ENCODE measurements at places on chromosomes 3 and 15. TPM values are rescaled to one million over a fixed set of nuclear protein-coding genes. Genes with fewer than 3 reads are reported as not detected.

The ACP3 gene
- 0.17 TPM for total RNA-seq

The GOLGA8N gene
- total RNA-seq = 0.57 TPM

DNA sequence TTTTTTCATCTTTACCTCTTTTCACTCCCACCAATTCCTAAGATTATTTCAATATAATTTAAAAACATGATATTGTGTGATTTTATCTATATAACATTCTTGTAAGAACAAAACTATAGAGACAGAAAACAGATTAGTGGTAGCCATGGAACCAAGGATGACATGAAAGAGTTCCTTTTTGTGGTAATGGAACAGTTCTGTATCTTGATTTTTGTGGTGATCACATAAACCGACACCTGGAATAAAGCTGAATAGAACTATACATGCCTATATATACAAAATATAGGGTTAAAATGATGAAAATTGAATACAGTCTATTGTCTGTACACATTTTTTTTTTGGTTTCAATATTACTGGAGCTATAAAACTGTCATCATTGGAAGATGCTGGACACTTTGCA, 945.4 kb downstream of the SI start:
- H3K27me3 ChIP-seq = no peaks in the 10 kb centered on the region
- DNase-seq = no peak
- H3K27ac ChIP-seq = no peak overlapping the region
- H3K4me1 ChIP-seq = no peaks in the 10 kb centered on the region

- no peaks in the 10 kb centered on the region for H3K4me1 ChIP-seq
- no peaks in the 10 kb centered on the region for H3K36me3 ChIP-seq
- H3K27me3 ChIP-seq = no peaks in the 10 kb centered on the region
- no peak for DNase-seq
- H3K27ac ChIP-seq = no peak overlapping the region
- no peak overlapping the region for H3K4me3 ChIP-seq
These were observed 17.0 kb upstream of the PPM1L start for GRCh38 chr3:160739079-160739478.

DNA sequence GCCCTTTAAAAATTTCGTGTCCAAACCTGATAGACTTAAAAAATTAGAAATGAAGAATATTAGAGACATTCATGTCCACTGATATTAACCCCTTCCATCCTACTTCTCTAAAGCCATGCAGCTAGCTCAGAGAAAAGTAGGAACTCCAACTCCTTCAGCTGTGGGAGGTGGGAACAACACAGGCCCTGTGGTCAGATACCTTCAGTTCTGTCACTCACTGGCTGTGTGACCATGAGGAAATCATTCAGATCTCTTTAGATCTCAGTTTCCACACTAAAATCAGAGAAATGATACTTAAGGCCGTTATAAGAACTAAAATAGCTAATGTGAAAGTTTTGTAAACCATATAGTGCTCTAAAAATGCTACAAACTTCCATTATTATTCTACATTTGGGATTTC, 209.8 kb downstream of the TNIK start:
- no peak overlapping the region for H3K4me3 ChIP-seq
- H3K27ac ChIP-seq = no peak overlapping the region
- no peaks in the 10 kb centered on the region for H3K36me3 ChIP-seq
- no peaks in the 10 kb centered on the region for H3K27me3 ChIP-seq
- no peak for DNase-seq

GRCh38 chr3:37319784-37320183, 145.4 kb upstream of the LRRFIP2 start:
- no peaks in the 10 kb centered on the region for H3K4me1 ChIP-seq
- H3K27me3 ChIP-seq = no peaks in the 10 kb centered on the region
- H3K36me3 ChIP-seq = peaks cover 51% of the 10 kb centered on the region
- H3K4me3 ChIP-seq = no peak overlapping the region
- DNase-seq = no peak
- no peak overlapping the region for H3K27ac ChIP-seq

- no peaks in the 10 kb centered on the region for H3K27me3 ChIP-seq
- DNase-seq = no peak
- H3K27ac ChIP-seq = no peak overlapping the region
- no peak overlapping the region for H3K4me3 ChIP-seq
These were observed 36.0 kb upstream of the SLC6A1 start for GRCh38 chr3:10956531-10956930.

- no peaks in the 10 kb centered on the region for H3K4me1 ChIP-seq
- DNase-seq = no peak
These were observed 188.7 kb downstream of the UBE3A start for GRCh38 chr15:25250011-25250596.

DNA sequence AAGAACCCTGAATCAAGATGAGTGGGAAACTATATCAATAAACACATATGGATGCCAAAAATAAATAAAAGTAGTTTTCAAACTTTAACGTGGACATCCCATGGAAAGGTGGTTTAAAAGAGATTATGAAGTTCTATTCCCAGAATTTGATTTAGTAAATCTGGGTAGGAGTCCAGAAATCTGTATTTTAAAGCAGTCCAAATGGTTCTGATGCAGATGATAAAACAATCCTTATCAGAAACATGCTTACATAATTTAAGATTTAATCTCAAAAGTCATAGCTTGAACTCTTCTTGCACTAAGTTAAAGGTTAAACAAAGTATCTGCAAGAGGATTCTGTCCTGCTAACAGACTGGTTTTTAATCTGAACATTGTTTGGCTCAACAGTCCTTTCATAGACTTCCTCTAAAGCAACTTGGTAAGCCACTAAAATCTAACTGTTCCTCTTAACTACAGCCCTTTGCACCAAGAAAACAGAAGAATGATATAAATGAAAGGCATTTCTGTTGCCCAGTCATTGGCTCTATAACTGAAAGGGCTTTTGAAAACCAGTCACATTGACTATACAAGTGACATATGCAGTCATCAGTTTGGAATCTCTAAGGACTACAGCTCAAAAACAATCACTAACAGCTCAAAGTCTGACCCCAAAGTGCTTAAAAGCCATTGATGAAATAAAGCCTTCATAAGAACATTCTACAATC, 23.4 kb upstream of the MAP4 start:
- H3K4me3 ChIP-seq = no peak overlapping the region
- H3K27me3 ChIP-seq = no peaks in the 10 kb centered on the region
- H3K36me3 ChIP-seq = no peaks in the 10 kb centered on the region
- H3K27ac ChIP-seq = peak overlapping the region; percentile 9
- no peak for DNase-seq

- H3K27ac ChIP-seq = no peak overlapping the region
- DNase-seq = no peak
- H3K4me1 ChIP-seq = peaks cover 10% of the 10 kb centered on the region
- no peak overlapping the region for H3K4me3 ChIP-seq
- H3K36me3 ChIP-seq = no peaks in the 10 kb centered on the region
These were observed 380.0 kb downstream of the PDCD6IP start for GRCh38 chr3:34178415-34178814.

DNA sequence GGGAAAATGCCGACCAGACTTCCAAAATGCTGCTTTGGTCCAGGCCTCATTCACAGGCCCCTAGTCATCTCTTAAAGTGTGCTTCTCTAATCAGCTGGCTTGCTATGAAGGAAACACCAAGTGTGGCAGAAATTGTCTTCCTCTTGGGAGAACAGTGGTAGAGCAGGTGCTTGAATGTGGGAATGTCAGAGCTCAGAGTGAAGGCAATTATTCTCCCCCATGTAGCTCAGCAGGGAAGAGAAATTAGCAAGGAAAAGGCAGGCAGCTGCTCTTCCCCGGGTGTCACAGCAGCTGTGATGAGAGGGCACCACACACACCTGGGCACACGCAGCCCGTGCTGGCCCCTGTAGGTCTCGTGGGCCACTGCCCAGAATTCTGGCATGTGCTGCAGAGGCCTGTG, 358.5 kb downstream of the WDR72 start:
- H3K27me3 ChIP-seq = no peaks in the 10 kb centered on the region
- no peak overlapping the region for H3K4me3 ChIP-seq
- H3K36me3 ChIP-seq = no peaks in the 10 kb centered on the region
- no peaks in the 10 kb centered on the region for H3K4me1 ChIP-seq

GRCh38 chr15:26298659-26299170, 435.6 kb upstream of the ATP10A start:
- DNase-seq = no peak
- peaks cover 3% of the 10 kb centered on the region for H3K4me1 ChIP-seq
- no peak overlapping the region for H3K27ac ChIP-seq
- no peaks in the 10 kb centered on the region for H3K27me3 ChIP-seq
- H3K36me3 ChIP-seq = peaks cover 10% of the 10 kb centered on the region
